ENCODE measurements at places on chromosomes 7 and 10.

DNA sequence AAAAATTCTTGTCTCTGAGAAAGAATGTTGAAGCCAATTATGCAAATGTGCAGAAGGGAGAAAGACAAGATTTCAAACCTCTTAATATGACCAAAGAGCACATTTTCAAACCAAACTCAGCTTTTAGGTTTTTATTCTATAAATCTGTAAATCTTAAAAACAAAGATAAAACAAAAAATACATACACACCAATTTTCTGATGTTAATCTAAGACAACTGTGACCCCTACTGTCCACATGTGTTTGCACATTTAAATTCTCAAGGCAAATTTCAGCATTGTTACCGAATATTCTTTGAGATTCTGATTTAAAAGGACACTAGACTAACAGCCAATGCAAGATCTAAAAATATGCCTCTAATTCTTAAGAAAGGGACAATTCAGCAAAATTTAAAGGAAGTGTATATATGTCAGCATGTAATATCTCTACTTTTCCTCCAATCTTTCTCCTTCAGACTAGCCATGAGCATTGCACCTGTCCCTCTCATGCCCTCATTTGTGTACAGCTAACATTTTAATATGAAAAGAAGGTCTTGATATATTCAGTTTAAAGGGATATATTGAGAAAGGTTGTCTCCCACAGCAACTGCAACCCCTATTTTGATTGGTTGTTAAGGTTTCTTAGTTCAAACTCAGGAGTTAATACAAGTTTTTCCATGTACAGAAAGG, 417.9 kb downstream of the IPMK start:
- no peak for DNase-seq

GRCh38 chr10:22103701-22104470, 100.4 kb upstream of the DNAJC1 start:
- no peak for DNase-seq

GRCh38 chr7:57308631-57309408, 141.2 kb upstream of the ZNF716 start:
- DNase-seq: no peak

DNA sequence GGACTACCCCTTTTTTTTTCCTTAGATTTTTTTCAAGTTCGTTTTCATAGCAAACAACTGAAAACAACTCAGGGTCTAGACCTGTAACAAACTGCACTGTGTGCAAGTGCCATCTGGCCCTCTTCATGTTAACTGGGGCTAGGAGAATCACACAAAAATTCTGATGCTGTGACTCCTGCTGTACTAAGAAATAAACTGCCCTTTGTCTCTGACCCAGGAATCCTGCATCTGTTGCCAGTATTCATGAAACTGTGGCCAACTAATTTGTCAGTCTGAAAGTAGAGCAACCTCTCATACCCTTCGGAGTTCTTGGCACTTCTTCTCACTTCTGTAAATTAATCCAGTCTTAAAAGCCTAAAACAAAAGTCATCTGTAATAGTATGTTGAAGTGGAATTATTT, 218.4 kb upstream of the PCDH15 start:
- DNase-seq: no peak

DNA sequence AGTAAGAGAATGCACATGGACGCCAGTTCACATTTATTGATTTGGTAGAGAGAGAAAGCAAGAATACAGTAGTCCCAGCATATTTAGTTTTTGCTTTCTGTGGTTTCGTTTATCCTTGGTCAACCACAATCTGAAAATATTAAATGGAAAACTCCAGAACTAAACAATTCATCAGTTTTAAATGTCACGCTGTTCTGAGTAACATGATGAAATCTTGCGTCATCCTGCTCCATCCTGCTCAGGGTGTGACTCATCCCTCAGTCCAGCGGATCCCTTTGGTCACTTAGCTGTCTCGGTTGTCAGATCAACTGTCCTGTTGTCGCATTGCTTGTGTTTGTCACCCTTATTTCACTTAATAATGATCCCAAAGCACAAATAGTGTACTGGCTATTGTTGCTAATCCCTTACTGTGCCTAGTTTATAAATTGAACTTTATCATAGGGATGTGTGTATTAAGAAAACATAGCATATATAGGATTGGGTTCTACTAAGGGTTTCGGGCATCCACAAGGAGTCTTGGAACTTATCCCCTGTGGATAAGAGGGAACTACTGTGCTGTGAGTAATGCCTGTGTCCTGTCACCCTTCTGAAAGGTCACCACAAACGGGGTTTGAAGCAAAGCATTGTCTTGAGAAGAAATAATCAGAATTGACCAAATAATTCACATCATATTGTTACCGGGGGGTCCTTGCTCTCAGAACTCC, 73.6 kb downstream of the OTUD1 start:
- no peak for DNase-seq

DNA sequence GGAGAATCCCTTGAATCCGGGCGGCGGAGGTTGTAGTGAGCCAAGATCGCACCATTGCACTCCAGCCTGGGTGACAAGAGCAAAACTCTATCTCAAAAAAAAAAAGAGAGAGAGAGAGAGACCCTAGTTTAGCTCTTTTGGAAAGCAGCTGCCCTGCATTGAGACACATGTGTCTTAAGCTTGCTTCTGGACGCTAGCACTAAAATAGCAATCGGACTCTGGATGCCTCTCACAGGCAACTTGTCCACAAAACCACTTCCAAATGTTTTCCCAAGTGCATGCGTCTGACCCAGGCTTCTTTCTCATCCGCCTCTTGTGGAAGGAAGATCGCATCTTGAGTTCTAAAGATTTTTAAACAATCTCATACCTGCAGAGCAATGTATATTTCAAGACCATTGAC, 182.7 kb downstream of the CUX1 start:
- no peak for DNase-seq

- DNase-seq: no peak
Observed at GRCh38 chr10:133308421-133309099, at the start of the genes TUBGCP2 and ZNF511. Gene TUBGCP2, minus strand, starts transcription at chr10:133308872. Its CDS starts 5,931 bp downstream, at chr10:133302941. Gene ZNF511, plus strand, starts transcription at chr10:133308914. Its CDS starts 30 bp downstream, at chr10:133308944.

DNA sequence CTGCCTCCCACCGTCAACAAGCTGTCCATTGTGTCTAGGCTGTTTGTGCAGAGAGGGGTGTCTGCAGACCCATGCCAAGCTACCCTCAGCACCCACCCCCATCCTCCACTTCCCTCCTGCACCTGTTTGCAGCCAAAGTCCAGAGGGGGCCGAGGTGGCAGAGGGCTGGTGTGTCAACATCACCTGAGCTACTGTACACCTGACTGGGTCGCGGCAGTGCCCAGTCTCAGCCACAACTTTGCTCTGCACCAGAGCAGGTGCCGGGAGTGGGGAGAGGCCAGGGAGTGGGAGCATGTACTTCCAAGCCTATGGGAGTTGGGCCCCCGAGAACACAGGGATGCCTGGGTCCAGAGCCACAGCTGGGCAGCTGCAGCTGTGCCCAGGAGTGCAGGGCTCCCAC, 93.1 kb downstream of the AUTS2 start:
- DNase-seq: no peak

- no peak for DNase-seq
Observed at GRCh38 chr10:69146759-69147158, 22.8 kb downstream of the VPS26A start.

DNA sequence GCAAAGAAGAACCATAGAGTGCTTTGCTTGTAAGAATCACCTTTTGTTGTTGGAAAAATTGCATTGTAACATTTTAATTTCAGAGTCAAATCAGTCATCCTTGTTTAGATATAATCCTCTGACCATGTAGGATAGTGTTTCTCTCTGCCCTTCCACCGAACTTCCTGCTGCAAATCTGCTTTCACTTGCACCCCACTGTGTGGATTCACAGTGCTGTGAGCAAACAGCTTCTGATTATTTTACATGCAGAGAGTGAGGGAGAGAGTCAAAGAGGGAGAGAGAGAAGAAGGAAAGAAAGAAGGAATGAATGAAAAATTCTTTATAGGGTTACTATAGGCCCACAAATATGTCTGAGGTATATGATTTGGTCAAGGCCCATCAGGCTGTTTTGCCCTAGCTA, 30.0 kb upstream of the SEM1 start:
- DNase-seq: no peak

DNA sequence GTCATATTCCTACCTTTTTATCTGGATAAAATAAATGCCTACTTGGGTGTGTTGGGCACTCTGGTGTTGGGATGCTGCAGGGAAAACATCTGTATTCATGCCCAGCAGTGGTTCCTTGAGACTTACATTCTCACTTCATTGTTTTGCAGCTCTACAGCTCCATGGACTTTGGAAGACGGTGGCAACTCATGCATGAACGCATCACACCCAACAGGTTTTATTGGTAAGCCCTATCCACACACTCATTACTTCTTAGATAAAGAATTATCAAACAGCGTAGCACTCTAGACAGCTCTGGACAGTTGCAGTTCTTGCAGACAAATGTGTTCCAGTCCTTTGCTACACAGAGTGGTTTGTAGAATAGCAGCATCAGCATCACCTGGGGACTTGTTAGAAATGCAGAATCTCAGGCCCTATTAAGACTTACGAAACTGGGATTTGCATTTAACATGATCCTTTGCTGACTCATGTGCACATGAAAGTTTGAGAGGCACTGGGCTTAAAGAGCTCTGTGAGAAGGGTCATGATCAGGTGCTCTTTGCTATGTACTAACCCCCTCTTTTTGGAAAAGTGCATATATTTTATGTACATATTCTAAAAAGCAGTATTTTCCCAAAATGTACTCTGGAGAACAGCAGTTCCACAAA, 401.9 kb downstream of the SORCS3 start:
- no peak for DNase-seq

- DNase-seq: peak; percentile 31
Observed at GRCh38 chr7:69630292-69630691, 32.0 kb downstream of the AUTS2 start.

GRCh38 chr7:24354456-24354855, 70.5 kb downstream of the NPY start:
- DNase-seq: no peak

DNA sequence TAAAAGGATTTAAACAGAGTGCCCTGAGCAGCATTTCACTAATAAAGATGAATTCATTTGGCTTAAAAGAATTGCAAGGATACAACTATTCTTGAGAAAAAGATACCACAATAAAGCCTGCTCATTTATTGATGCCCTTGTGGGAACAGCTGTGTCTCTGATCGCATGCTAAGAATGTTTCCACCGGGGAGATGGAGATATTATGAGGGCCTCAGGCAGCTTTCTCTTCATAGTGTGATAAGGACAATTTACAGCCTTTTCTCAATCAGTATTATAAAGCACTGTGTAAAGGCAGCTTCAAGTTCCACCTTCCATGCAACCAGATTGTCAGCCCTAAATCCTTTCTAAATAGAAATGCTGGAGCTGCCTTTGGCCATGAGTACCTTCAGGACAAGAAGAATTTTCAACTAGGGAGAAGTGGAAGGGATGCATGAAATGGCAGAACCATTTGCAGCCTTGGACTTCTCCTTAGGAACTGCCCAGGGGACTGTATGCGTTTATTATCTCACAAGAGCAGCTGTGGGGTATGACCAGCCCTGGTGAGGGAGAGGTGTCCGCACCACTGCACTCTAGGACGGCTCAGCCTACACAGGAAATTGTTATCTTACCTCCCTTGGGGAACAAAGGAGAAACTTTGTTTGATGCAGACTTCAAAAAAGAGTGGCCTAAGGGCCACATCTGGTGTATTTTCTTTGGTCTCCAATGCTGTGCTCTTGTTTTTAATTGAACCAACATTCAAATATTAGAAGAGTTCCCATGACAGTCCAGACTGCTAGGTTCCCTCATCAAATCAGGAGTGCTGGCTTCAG, 116.9 kb upstream of the PCGF5 start:
- no peak for DNase-seq

DNA sequence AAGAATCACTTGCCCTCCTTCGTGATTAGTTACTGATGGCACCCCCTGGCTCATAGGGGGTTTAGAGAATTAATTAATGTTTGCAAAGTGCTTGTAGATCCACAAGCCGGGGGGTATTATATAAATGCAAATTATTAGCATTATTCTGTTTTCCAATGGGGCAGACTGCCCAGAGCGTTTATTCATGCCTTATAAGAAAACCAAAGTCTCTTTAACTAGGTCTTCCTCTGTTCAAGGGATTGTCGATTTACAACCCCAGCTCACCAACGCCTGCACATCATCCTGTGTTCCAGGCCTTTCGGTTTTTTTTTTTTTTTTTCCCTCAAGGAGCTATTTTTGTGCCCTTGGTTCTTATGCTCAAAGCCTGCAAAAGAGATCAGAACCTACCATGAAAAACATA, 630.7 kb downstream of the PARD3 start:
- no peak for DNase-seq

DNA sequence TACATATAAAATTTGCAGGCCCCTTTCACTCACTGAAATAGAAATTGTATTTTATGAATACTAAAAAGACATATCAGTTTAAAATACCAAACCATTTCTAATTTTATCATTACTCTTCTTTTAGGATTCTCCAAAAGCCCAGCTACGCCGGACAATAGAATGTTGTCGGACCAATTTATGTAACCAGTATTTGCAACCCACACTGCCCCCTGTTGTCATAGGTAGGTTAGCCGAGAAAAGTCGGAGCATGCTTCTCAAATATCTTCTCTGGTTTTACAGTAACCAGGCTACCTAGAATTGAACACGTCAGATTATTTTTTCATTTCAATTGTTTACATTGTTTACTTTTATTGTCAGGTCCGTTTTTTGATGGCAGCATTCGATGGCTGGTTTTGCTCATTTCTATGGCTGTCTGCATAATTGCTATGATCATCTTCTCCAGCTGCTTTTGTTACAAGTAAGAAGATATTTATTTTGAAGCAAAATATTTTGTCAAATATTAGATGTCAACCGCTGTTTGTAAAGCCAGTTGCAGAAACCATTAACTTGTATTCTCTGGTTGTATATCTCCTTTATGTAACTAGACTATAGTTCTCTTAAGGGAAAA, 57.6 kb downstream of the MMRN2 start:
- peak; percentile 49 for DNase-seq

- DNase-seq: no peak
Observed at GRCh38 chr7:87513735-87514335, 38.4 kb upstream of the ABCB4 start.

DNA sequence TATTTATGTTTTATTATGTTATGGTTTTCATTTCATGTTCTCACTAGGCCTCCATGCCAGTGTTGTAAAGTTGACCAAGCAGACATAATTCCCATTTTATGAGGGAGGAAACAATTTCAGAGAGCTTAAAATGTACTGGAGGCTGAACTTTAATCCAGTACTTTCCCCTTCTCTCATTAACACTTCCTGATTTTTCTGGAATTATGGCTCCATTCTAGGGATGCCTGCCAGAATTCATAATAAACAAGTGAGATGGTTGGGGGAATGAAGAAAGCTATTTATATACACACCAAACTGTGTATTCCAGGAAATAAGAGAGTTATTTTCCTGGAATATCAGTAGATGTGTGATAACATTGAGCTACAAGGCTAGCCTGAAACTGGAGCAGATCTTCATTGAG, 6.9 kb downstream of the TMEM236 start:
- no peak for DNase-seq

DNA sequence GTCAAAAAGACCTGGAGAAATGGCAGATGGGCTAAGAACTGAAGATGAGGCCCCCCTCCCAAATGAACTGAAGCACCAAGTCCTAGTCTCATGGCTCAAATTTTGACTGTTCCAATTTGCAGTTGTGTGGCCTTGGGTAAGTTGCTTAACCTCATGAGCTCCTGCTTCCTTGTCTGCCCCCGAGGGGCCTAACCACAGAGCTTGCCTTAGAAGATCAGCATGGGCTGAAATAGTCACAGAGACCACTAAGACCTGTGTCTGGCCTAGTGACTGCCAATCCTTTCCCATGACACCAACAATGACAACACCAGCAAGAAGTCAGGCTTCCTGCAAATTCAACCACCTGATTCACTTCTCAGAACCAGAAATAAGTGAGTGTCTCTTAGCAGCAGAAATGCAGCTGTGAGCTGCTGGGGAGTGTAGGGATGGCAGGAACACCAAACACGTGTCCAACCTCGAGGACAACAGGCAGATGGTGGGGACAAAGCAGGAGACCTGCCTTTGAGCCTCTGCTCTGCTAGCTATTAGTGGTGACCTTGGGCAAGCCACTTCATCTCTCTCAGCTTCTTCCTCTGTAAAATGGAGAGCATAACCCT, 23.7 kb downstream of the CRHR2 start:
- DNase-seq: no peak

Measured in left renal pelvis (tissue), 4 donors.